ENCODE measurements at places on chromosomes 5 and 9.

DNA sequence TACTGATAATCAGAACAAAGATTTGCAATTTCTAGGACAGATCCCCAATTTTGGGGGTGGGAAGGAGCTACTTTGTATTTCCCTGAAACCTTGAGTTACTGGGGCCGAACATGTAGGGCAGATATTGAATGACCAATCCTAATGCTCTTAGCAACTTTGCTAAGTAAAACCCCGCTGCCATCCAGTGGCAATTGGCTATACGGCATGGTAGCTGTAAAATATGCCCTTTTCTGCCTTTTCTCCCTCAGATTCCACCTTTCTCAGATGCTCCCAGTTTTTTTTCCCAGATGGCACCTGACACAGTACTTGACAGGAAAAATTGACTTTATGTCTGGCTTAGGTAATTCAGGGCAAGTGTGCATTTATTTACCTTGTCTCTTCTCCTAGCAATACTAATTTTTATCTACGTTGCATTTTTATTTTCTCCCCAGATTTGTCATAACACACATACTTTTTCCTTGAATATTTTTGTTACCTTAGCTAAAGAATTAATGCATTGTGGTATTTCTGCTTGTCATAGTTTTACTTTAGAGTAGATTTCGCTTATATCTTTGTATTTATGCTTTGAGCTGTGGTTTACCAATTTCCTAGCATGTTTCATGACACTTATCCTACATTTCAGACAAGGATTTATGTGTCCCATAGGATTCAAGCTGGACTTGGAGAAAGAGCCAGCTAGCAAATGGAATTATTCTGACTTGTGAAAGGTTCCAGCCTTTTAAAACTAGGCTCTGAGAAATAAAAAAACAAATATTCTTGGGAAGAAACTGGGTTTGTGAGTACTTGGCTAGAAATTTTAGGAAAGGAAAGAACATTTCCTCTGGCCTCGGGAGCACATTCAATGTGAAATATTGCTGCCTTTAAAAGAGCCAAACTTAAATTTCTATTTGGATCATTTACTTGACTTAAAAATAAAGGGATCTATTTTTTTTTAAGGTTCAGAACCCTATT lies 37.4 kb downstream of the PIK3R1 start:
- DNase-seq, result no peak

GRCh38 chr9:97487861-97488260 lies 13.6 kb upstream of the TMOD1 start:
- DNase-seq, result no peak

- no peak for DNase-seq
Measured at GRCh38 chr5:1471997-1472963, 27.0 kb upstream of the SLC6A3 start.

DNA sequence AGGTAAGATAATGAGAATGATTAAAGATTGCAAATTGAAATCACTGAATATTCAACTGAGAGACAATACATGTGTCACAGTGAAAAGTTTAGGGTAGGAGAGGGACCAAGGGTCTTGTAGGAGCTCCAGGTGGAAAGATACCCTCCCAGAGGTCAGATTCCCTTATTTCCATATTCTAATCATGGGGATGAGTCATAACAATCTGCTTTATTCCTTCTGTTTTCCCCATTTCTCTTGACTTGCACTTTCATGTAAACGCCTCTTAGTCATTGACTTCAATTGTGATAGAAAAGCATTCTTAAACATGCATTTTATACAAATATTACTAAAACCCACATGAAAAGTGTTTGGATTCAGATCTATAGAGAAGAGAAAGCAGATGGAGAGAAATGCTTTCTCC lies 81.3 kb upstream of the CTSL start:
- no peak for DNase-seq

DNA sequence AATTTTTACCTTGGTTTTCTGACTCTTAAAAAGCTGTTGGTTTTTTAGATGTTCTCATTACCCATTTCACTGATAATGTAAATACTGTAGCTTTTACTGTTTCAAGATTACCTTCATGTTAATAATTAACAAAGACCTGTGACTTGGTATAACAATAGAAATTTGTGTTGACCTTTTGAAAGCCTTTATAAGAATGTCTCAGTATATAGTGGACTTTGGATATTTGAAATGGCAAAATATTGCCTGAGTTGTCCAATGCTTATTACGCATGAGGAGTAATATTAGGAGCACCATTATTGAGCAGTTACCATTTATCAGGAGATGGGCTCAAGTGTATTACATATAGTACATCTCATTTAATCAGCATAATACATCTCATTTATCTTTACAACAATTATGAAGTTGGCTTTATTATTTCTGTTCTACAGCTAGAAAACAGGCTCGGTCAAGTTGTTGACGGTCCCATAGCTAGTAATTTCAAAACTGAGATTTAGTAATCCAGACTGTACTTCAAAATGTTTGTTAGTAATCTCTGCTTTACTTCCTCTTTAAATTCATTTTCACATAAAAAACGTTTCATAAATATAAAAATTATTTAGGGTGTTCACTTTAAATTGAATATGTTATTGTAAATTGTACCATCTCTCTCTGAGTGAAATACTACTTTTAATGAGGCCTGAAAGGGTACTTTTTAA lies 50.7 kb upstream of the FKTN start:
- no peak for DNase-seq

DNA sequence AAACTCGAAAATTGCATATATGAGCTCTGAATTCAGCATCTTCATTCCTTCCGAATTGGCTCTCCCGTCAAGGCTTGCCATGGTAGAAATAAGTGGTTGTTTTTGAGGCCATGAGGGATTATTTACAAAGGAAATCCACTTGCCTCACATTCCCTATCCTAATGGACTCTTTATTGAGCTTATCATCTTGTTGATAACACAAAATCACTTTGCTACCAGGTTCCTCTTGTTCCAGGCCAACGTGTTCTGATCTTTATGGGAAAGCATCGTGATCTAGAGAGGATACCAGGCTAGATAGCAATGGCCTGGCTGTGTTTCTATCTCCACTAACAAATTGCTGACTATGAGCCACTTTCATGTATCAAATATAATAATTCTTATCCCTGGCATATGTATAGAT lies 811.7 kb downstream of the TLR4 start:
- no peak for DNase-seq

GRCh38 chr9:108016446-108016845 lies 526.9 kb upstream of the KLF4 start:
- DNase-seq, result no peak

DNA sequence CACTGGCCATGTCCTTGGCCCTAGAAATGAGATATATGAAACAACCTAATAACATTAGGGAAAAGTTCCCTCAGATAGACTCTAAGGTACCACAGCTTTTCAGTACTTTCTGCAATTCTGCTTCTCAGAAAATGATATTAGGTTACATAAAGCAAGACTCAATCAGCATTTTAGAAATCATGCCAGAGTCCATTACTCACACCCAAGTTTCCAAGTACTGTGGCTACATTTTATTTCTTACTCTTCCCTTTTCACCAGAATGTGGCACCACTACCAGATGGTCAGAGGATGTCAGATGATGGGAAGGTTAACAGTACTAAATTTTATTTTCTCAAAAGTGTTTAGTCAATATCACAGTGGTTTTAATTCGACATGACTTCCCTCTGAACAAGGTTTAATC lies 217.2 kb downstream of the MLLT3 start:
- no peak for DNase-seq

GRCh38 chr5:90337449-90338052 lies 72.0 kb downstream of the CETN3 start:
- no peak for DNase-seq

- DNase-seq, result no peak
Measured at GRCh38 chr9:16830806-16831205, 39.7 kb downstream of the BNC2 start.

- DNase-seq, result no peak
Measured at GRCh38 chr5:83322273-83322924, 149.1 kb upstream of the VCAN start.

All from GM12891 (cell line).